ENCODE measurements at places on chromosomes 12 and 14.

GRCh38 chr12:90945070-90945649 is 9.8 kb downstream of the CCER1 start:
- DNase-seq: no peak

GRCh38 chr14:61838661-61839245 is 76.5 kb downstream of the SNAPC1 start:
- no peak for DNase-seq

- no peak for DNase-seq
Measured at GRCh38 chr12:25573346-25573745, 20.3 kb upstream of the LMNTD1 start.

DNA sequence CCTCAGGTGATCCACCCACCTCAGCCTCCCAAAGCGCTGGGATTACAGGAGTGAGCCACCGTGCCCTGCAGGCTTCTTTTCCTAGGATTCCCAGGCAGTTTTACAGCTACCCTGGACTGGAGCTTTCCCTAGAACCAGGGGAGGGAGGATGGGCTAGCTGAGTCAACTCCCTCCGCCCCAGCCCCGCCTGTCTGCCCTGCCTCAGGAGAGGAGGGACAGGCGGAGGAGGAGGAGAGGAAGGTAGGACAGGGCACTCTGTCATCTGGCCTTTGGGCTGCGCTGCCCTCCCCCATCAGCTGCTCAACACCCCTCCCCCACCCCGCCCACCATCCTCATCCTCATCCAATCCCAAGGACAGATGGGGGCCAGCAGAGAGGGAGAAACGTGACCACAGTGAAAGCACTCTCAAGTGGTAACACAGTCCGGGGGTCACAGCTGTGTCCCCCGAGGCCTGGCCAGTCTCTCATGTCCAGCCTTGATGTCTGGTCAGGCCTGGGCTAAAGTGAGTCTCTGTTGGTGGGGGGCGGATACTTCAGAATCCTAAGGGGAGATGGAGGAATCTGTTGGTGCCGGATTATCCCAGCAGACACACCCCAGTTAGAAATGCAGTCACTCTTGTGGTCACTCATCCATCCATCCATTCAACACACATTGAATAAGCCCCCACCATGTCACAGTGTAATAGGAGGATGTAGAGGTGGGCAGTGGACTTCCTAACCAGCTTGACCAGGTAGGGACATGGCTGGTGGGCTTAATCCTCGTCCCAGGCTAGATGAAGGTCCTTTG is 12.3 kb downstream of the FIGNL2 start:
- DNase-seq: no peak

- DNase-seq: no peak
Measured at GRCh38 chr12:127635838-127636237, 631.1 kb upstream of the TMEM132C start.

GRCh38 chr14:96797582-96798349 is 584 bp downstream of the VRK1 start:
- peak; percentile 21 for DNase-seq

DNA sequence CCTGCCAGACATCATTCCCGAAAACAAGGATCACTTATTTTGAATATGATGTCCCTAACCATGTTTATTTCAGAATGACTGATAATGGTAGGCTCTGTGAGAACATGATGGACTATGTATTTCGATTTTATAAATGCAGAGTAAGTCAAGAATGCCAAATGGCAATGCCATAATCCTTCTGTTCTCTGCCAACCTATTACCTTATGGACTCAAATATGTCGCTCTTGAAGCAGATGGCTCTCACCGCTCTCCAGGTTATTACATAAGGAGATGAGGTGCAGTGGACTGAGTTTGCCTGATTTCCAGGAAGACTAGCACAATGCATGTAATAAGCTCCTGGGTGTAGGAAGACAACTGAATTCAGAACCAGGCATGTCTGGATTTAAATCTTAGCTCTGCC is 227.2 kb downstream of the BTG1 start:
- no peak for DNase-seq

GRCh38 chr12:63999853-64000252 is 155.4 kb downstream of the SRGAP1 start:
- DNase-seq: no peak

Data from effector CD4-positive, alpha-beta T cell (primary cell).